ENCODE measurements at places on chromosomes 6 and 20.

DNA sequence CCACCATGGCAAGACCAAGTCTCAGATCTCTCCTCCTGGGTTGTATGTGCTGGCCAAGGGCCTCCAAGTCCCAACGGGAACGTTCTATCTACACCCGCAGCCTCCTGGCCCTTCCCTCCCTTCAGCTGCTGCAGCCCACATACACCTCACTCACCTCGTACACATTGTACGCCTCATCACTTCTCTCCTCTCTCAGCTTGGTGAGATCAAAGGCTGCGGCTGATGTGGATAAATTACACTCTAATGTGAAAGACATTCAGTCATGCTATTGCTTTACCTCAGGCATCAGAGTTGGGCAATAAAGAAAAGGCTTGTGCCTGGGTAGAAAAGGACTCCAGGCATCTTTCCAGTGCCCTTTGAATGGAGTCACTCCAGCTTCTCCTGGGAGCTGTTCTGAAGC, 135.3 kb upstream of the FOXQ1 start:
- no peak for DNase-seq

- DNase-seq = no peak
Measured at GRCh38 chr6:82681119-82681714, 317.6 kb downstream of the TPBG start.

GRCh38 chr6:89921691-89922090, 27.4 kb downstream of the GJA10 start:
- DNase-seq = no peak

- no peak for DNase-seq
Measured at GRCh38 chr20:60494476-60494875, 536.3 kb downstream of the CDH26 start.

DNA sequence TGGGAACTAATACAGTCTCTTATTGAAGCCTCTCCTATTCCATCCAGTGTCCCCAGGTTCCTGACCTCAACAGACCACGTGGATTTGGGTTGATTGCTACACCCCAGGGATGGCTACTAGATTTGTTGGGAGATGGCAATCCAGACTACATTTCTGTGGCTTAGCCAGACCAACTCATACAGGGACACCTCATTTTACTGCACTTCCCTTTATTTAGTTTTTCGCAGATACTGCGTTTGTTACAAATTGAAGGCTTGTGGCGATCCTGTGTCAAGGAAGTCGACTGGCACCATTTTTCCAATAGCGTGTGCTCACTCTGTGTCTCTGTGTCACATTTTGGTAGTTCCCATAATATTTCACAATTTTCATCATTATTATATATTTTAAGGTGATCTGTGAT, 10.3 kb upstream of the MTRF1L start:
- no peak for DNase-seq

GRCh38 chr6:122050242-122050755, 349.2 kb upstream of the HSF2 start:
- no peak for DNase-seq

DNA sequence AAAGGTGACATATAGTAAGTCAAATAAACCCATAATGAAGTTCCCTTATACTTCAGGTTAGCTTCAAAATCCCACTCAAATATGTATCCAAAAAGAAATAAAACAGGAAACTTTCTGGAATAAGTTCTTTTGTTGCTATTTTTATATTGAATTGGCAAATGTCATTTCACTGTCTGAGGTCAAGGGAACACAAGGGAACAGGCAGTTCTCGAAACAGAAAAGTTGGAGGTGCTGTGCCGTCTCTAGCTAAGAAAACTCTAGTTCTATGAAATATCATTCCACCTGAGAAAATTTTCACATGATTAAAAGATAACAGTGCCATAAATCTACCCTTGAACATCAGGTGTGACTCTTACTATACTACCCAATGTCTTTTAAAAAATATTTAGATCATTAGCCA, 358.5 kb downstream of the PRKN start:
- no peak for DNase-seq

DNA sequence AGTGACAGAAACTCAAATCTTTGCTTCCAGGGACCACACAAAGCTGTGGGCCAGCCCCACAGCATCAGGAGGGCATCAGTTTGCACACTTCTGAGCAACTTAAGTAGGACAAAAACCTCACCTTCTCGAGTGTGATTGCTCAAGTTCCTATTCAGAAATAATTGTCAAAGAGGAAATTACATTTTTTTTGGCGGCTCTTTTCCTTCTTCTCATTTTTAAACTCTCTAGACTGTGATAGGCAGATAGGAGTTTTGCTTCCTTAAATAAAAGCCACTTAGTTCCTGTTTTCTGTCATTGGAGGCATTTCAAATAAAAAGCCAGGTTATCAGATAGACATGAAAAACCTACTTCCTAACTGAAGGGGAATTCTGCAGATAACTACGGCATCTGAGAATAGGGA, 11.2 kb upstream of the TAGAP start:
- DNase-seq = no peak

- no peak for DNase-seq
Measured at GRCh38 chr6:41470029-41470330, 76.2 kb upstream of the FOXP4 start.

DNA sequence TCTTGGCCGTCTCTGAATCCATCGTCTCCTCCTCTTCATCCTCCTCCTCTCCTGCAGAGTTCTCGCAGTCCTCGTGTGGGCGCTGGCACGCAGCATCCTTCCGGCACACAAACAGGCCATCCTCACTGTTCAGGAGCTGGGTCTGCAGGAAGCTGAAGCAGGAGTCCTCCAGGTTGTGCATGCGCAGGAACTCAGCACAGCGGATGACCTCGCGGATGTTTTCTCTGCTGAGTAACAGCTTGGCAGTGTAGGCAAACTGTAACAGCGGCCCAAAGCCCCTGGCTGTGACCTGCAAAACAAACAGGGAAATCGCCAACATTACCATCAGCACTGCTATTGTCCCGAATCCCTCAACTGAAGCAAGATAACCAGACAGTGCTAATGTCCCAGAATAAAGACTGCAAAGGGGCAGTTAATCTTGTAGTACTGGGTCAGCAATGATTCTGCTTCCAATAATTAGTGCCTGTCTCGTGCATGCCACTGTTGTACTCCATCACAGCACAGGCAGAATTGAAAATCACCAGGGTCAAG, 57.4 kb downstream of the GJA10 start:
- DNase-seq = no peak

DNA sequence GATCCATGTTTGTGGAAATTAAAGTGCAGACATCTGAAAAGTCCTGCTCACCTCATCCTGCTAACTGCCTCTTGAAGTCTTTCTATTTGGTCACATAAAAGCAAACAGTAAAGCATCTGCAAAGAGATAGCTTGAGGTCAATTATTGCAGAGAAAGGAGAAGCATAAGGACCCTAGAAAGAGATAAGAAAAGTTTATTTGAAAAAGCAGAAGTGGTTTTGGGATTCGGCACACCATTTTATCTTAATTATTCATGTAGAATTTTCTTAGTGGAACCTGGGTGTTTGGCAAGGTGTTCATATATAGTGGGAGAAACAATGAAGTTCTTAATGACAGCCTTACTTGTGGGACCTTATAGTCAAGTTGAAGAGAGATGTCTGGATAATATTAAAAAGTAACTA, 280.8 kb downstream of the CENPW start:
- DNase-seq = no peak

- DNase-seq = no peak
Measured at GRCh38 chr6:31525932-31526591, 2.7 kb upstream of the MCCD1 start.

- no peak for DNase-seq
Measured at GRCh38 chr20:22385602-22386305, 198.6 kb downstream of the FOXA2 start.

- DNase-seq = no peak
Measured at GRCh38 chr6:157927011-157927410, 54.7 kb upstream of the SYNJ2 start.

- no peak for DNase-seq
Measured at GRCh38 chr20:49710971-49711666, 2.6 kb downstream of the B4GALT5 start.

GRCh38 chr20:57711826-57712225, 2.0 kb upstream of the PMEPA1 start:
- DNase-seq = no peak

DNA sequence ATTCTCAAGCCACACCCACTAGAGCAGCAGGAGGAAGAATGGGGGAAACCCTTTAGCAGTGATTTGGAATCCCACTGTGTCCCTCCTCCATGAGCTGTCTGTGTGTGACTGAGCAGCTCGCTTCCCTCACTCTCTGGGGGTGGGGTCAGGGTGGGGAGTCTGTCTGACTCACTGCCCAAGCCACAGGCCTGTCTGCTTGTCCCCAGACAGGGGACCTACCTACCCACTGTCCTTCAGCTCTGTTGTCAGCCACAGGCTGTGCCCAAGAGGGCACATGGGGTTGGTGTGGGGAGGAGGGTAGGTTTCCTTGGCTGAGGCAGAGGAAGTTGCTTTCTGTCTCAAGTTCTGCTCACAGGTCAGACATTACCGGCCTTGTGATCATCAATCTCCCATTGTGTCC, 127.0 kb downstream of the MAFB start:
- no peak for DNase-seq

DNA sequence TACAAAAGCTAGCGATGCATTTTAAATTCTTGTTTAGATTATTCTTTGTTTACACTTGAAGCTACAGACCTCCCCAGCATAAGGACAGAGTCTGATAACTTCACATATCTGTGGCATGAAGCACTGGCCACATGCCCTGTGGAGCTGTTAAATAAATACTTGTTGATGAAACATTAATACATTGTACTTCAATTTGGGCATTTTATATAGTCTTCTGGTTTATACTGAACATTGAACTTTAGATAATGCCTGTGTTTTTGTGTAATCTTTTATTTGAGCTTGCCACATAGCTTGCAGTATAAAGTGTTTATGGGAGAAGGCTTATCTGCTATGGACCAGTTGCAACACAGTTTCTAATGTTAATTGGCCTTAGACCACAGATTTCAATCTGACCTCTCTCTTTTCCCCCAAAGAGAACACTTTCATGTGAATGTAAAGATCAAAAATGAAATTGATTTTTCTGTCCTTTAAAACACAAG, 48.2 kb downstream of the FRK start:
- no peak for DNase-seq

DNA sequence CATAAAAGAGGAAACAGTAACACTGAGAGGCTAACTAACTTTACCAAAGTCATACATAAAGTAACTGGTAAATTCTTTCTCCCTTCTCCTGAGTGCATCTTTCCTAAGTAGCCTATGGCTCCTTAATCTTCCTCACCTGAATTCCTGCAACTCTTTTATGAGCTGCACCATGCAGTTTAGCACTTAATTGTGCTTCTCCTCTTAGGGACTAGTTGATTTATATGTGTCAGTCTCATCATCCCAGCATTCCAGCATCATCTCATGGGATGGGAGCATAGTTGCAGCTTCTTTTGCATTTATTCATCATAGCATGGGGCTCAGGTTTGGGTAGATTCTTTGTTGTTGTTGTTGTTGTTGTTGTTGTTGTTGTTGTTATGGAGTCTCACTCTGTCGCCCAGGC, 3.5 kb upstream of the TSPYL1 start:
- DNase-seq = no peak

- DNase-seq = no peak
Measured at GRCh38 chr6:70336996-70337742, 34.3 kb upstream of the COL9A1 start.

DNA sequence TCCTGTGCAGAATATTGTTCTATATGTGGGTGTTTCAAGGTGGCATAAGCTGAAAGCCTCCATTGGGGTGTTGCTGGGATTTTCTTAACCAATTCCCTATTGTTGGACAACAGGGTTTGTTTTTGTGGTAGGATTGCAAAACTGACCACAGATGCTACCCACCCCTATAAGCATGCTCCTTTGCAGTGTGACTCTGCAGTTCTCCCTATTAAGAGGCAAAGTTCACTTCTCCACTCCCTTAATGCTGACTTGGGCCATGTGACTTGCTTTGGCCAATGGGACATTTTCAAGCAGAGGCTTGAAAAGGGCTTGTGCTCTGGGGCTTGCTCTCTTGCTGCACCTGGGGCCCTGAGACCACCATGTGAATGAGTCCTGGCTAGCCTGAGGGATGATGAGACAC, 8.5 kb upstream of the ANGPT4 start:
- no peak for DNase-seq

DNA sequence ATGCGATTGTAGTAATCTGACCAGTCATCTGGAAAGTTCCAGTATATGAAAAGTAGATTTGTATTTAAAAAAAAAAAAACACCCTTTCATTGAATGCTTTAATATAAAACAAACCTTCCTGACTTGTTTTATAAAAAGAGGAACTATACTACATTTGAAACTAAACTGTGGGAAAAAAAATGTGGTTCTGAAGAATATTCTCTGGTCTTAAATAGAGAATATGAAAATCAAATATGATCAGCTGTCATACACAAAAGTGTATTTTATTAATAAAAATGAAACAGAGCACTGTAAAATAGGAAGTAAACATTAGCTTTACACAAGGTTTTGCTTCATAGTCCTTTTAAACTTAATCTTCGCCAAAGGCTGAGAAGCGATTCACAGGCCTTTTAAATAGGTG, 25.3 kb upstream of the CD83 start:
- DNase-seq = no peak

DNA sequence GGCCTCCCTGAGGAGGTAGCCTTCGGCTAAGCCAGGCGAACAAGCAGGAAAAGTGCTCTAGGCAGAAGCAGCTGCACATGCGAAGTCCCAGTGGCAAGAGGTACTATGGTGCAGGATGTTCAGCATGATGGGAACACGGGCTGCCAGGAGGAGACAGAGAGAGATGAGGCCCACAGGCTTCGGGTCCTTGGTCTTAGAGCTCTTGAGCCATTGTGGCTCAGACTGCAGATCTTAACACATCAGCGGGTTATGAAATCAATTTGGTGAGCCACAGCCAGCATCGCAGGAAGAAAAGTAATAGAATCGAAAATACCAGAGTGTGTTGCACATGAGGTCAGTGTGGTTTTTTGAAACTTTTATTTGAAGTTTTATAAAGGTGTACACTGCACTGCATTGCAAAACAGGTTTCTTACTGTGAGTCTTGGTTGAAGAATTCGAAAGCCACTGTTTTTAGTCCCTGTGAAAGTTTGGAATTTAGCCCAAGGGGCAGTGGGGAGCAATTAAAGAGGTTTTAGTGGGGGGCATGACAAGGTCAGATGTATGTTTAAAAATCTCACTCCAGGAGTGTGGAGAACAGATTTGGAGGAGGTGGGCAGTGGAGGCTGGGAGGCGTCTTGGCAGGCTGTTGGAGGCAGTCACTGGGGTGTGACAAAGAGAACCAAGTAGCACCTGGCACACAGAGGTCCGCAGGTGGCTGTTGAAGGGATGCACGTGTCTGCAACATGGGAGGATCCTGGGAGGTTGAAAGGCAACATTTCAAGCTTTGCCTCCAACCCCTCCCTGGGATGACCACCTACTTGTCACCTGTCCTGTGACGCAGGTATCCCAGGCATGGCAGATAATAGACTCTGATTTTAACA, 69.3 kb downstream of the EYA2 start:
- no peak for DNase-seq
